ENCODE measurements at places on chromosomes 16 and 17. TPM values are rescaled to one million over a fixed set of nuclear protein-coding genes. Genes with fewer than 3 reads are reported as not detected.
A peak's percentile ranks its signal among the peaks of the same experiment; 100 is the strongest.

GRCh38 chr17:13996748-13997147, 72.6 kb upstream of the COX10 start:
- no peak for DNase-seq

Gene TMEM170A
- 52.8 TPM for total RNA-seq

GRCh38 chr16:11198828-11199227, 57.2 kb downstream of the SOCS1 start:
- no peak for DNase-seq

Gene TMEM238L
- not detected for total RNA-seq

Gene TACO1
- 24.0 TPM for total RNA-seq

DNA sequence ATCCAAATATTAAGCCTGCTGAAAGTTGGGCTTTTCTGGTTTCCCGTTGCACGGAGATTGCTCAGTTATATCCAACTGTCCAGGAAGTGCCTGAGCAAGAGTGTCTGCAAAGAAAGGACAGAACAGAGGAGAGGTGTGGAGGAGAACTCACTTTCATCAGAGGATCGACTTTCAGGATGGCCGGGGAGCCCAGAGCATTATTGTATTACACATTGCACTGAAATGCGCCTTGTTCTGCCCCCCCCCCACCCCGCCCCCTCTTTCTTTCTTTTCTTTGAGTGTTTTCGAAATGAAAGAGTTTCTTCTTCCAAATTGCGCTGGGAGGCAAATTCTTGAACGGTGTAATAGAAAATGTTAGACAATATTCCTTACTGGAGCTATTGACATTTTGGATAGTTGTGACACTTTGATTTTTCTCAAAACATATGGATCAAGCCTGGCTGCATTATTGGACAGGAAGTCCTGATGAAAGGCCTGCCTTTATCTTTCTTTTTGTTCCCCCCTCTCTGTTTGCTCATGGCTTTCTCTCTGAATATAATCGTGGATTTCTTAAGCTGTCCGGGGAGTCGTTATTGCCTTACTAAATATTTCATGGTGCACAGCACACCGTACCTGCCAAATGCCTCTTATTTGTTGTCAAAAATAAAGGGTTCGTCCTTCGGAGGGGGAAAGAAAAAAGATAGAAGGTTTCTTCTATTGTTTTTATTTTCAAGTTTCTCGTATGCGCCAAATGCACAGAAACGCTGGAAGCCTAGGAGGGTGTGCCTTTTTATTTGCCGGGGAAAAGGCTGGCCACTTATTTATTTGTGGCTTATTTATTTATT, 110.8 kb downstream of the IRX3 start:
- DNase-seq = no peak

DNA sequence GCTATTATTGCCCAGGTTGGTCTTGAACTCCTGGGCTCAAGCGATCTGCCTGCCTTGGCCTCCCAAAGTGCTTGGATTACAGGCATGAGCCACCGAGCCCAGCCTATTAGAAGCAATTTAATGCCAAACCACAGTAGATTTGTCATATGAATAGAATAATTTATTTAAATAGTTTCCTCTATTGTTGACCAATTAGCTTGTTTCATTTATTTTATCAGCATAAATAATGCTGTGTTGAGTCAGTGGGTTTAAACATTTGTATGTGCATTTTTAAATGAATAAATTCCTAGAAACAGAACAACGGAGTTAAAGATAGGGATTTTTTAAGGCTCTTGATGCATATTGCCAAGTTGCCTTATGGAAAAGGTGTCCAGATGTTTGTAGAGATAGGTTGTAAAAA, 26.7 kb downstream of the FTO start:
- no peak for DNase-seq

GRCh38 chr16:1859650-1860049, 12.3 kb downstream of the MEIOB start:
- DNase-seq = no peak

DNA sequence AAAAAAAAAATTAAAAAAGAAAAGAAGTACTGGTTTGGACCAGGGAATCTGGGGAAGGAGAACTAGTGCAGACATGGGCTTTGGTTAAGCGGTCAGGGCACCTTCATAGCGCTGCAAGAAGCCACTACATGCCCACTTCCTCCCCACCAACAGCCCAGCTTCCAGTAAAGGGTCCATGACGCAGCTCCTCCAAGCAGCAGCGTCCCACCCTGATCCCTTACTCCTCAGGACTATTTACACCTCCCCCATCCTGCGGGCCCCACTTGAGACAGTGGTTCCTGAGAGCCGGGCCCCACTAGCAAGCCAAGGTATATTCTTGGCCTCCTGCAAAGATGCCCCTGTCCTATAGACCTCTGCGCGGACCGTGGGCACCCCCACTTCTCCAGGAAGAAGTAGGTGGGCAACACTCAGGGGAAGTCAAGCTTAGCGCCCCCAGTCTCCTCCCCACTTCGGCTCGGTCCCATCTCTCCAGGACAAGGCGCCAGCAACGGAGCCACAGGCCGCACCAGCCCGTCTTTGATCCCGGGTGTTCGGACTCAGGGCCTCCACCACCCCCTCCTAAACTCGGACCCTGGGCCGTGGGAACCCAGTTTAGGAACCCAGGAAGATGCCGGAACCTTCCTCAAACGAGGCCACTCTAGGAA, 913 bp upstream of the PRR14 start:
- no peak for DNase-seq

Gene CD300LB
- not detected for total RNA-seq

Gene PRSS21
- total RNA-seq = 2.7 TPM

DNA sequence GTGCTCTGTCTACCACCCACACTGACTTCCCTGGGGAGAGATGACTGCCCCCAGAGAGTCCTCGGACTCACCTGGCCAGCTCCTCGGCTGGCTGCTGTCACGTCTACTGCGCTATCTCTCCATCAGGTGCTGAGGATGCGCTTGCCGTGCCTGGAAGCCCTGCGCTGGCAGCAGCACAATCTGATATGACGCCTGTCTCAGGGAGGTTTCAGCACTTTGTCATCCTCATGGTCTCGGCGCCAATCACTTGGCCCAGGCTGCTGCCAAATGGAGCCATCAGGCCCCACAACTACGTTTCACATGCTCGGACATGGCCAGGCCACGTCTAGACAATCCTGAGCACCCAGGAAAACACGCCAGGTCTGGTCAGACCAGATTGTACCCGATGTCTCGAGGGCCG, 46.7 kb downstream of the FOXL1 start:
- no peak for DNase-seq

- DNase-seq = no peak
These were observed 511.5 kb downstream of the TOX3 start for GRCh38 chr16:52035436-52035835.

Gene KRTAP4-6
- total RNA-seq = not detected

- DNase-seq = no peak
These were observed 38.5 kb upstream of the MYOCD start for GRCh38 chr17:12627177-12627629.

DNA sequence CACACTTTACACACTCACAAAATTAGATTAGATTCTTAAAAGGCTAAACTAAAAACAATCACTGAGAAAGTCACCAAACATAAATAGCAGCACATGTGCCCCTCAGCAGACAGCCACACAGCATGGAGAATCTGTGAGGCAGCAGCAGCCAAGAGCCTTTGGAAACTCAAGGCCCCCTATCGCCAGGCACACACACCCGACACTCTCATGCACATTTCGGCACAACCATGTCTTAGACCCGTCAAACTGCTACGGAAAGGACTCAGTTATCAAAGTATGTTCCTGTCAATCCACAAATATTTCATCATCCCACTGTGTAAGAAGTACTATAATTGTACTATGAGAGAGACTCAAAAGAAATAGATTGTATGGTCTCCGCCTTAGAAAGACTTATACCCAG, 20.9 kb downstream of the UBE2O start:
- DNase-seq = no peak

- DNase-seq = no peak
These were observed at the start of gene CPHXL for GRCh38 chr16:75726390-75726789. Gene CPHXL, minus strand, starts transcription at chr16:75726490. Its CDS starts 48 bp downstream, at chr16:75726442.

DNA sequence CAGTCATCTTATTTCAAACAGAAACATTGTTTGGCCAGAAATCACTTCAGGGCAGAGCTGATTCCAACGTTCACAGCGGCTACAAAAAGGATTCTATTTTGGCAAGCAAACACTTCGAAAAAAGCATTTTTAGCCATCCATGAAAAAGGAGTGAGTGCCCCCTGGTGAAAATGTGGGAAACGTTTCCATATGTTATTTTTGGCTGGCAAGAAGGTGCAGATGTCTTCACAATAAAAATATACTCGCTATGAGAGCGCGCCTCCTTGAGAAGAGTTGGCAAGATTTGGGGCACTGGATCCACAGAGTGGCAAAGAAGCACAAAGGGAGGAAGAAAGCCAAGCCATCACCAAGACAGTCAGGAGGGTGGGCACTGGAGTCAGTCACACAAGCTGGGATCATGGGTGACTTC, 191.1 kb downstream of the CHD9NB start:
- peak; percentile 51 for DNase-seq

Gene PIK3R6
- 0.23 TPM for total RNA-seq
